ENCODE measurements at places on chromosomes 16 and 17.

- no peak for DNase-seq
These were observed 35.7 kb downstream of the ESRP2 start for GRCh38 chr16:68200088-68200783.

DNA sequence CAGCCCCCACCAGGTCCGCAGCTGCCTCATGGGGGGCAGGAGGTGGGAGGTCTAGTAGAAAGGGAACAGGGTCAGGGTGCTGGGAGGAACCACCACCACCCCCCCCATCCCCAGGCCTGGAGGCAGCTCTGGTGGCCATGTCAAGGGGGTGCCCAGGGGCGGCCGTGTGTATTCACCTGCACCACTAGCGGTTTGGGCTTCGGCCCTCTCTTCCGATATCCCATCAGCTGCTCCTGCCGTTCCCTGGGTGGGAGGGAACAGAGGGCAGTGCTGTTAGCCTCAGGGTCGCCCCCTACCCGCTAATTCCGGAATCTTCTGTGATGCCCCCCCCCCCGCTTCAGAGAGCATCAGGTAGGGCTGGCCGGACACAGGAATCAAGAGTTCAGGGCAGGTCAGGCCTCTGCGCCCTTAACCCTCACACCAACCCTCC lies 3.8 kb downstream of the CBX4 start:
- no peak for DNase-seq

DNA sequence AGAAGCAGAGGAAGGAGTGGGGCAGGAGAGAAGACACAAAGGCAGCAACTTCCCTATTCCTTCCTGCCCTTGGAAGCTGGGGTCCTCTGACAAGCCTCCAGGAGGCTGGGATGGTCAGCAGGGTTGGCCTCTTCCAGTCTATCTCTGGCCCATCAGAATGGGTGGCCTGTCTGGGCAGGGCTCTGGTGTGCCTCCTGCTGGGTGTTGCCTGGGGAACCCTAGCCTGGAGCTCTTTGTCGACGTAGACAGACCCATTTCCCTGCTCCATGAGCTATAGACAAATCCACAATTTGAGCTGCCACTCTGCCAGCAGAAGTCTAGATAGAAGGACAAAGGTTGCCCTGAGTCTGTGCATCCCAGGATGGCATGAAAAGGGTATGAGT lies 11.4 kb downstream of the IGFBP4 start:
- no peak for DNase-seq

- DNase-seq, result no peak
These were observed 247.2 kb downstream of the CNTNAP4 start for GRCh38 chr16:76524356-76524755.

DNA sequence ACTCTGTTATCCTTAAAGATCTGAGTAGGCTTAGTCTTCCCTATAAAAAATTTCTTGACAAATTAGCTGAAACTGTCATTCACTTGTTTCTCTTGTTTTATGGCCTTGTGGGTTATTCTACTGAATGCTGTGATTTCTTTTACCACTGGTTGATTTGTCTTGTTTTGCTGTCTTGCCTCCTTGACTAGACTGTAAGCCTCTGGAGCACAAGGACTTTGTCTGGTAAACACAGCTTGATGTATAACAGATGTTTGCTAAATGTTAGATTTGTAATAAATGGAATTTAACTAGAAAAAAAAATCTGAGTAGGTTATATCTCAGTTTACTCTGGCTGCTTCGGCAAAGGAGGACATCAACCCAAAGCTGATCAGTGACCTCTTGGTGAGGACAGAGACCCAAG lies 21.6 kb downstream of the VAC14 start:
- no peak for DNase-seq

DNA sequence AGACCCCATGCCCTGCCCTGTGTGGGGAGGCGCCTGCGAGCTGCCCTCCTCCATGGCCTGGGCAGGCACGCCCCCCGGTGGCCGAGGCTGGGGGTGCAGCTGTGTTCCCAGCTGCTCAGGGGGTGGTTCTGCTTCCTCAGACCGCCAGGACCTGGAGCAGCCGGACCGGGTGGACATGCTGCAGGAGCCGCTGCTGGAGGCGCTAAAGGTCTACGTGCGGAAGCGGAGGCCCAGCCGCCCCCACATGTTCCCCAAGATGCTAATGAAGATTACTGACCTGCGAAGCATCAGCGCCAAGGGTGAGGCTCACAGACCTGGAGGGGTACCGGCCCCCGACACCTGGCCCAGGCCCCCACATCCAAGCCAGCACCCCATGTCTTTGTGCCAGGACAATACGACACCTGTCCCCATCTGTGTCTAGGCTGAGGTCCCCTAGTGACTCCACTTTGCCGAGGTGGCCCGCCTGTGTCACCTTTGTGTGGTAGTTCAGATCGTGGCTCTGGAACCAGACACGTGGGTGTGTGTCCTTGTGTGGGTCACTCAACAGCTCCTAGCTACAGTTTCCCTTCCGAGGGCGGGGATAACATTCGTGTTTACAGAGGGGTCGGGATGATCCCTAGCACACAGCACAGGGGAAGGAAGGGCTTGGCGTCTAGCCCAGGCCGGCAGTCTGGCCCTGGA lies 9.3 kb downstream of the GJD3 start:
- no peak for DNase-seq

DNA sequence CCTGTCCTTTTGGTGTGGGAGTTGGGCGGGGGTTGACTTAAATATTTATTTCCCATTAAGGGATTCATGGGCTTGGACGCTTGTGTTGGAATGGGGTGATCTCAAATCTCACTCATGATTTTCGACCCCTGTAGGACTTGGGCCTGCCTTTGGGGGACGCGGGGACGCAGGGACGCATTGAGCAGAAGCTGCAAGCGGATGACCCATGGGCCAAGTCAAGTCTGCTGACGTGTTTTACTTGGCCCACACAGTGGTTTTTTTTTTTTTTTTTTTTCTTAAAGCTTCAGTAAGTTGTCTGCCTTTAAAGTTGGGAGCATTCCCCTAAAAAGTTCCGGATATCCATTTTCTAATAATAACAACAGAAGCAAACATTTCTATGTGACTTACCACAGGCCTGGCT lies 28.9 kb downstream of the CMIP start:
- DNase-seq, result no peak

Data from SK-N-MC (cell line).